ENCODE measurements at places on chromosomes 6 and 20. TPM values are rescaled to one million over a fixed set of nuclear protein-coding genes. Genes with fewer than 3 reads are reported as not detected.

The FNDC1 gene
- 0.08 TPM for total RNA-seq

The NKX2-2 gene
- not detected for total RNA-seq

The PRPH2 gene
- not detected for total RNA-seq

The CCN6 gene
- not detected for total RNA-seq

The TSHZ2 gene
- total RNA-seq = not detected

The POU5F1 gene
- total RNA-seq = 11.8 TPM

The MLIP gene
- total RNA-seq = not detected

The TRDN gene
- not detected for total RNA-seq

The PTCHD4 gene
- total RNA-seq = 0.04 TPM

The ENPP5 gene
- not detected for total RNA-seq

The LINC00237 gene
- not detected for total RNA-seq

The ITPA gene
- 120 TPM for total RNA-seq

The ERVFRD-1 gene
- total RNA-seq = not detected

The JPH2 gene
- total RNA-seq = 6.8 TPM

The HLA-DPA1 gene
- not detected for total RNA-seq

The TNNC2 gene
- 0.12 TPM for total RNA-seq

The ZNF311 gene
- total RNA-seq = 0.16 TPM

The AHCY gene
- total RNA-seq = 298 TPM

The GNMT gene
- total RNA-seq = 0.08 TPM

The GRM1 gene
- total RNA-seq = not detected

The RCAN2 gene
- not detected for total RNA-seq

The NRSN1 gene
- not detected for total RNA-seq

The CALHM6 gene
- total RNA-seq = not detected
